ENCODE measurements at places on chromosomes 1 and 21.

DNA sequence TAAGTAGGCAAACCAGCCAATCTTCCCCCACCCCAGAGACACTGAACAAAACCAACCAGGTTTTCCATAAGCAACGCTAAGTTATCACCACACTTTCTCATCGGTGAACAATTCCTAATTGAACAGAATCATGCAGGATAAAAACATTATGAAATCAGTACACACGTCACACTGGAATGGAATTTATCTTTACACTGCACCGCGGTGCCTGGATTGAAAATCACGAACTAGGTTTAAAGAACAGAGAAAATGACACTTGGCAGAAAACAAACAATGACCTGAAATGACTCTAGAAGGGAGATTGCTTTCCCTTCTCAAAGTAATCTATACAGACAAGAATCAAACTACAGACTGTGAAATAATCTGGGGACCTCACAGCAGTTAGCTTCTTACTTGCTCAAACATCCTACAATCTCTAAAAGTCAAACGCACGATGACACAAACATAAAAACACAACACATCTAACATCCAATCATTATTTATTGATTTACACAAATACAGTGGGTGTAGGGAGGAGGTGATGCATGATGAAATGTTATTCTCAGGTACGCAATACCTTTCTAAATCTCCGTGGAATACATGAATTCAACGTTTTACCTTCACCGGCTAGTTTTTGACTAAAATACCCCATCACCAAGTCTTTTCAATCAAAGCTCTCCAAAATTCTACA lies 1.9 kb downstream of the EIF4G3 start:
- DNase-seq: no peak

GRCh38 chr1:183247066-183247465 lies 61.0 kb downstream of the LAMC2 start:
- no peak for DNase-seq

DNA sequence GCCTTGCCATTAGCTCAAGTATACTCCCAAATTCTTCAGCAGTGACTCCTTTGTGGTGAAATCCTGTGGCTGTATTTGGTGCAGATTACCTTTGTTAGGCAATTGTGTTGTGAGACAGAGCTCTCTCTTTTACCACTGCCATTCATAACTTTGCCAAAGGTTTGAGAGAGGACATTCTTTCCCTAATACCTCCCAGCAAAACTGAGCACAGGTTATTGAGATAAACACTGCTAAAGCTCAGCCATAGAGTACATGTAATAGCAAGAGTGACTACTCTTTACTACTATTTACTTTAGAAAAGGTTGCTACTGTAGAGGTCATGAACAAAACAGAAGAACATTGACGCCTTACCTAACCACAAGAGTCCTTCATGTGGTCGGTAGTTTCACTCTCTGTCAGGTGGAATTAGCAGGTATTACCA lies 514.0 kb upstream of the ADAMTS5 start:
- DNase-seq: no peak

DNA sequence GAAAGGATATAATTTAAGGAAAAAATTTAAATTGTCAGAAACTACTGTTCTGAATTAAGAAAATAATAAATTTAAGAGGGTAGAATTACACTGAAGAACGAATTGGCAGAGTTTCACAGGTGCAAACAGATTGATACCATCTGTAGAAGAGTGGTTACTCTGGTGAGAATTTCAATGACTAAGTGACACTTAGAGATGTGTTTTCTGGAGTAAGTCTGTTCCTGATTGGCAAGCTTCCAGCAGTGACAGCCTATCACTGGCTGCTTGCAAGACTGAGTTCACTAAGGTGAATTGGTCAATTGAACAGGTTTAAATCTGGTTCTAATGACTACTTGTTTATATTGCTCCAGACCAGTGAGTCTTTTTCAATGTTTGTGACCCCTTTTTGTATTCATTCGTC lies 838.2 kb upstream of the RGS18 start:
- no peak for DNase-seq

DNA sequence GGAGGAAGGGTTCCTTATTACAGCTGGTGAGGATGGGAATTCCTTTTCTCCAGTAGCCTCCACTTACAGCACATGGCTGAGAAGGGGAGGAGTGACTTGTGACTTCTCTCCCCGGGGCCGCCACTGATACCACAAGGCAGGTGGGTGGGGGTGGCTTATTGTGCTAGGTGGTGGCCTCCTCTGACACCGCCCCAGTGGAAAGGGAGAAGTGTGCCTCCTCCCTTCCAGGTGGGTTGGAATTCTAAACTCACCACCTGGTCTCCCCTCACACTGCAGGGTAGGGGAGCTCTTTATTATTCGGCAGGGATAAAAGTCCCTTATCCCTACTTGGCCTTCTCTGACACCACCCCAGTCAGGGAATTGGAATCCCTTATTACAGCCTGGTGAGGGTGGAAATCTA lies 89.5 kb downstream of the CCDC30 start:
- no peak for DNase-seq

GRCh38 chr1:151513626-151514121 lies 2.5 kb downstream of the CGN start:
- no peak for DNase-seq

GRCh38 chr1:116062201-116062600 lies 49.0 kb upstream of the MAB21L3 start:
- no peak for DNase-seq

DNA sequence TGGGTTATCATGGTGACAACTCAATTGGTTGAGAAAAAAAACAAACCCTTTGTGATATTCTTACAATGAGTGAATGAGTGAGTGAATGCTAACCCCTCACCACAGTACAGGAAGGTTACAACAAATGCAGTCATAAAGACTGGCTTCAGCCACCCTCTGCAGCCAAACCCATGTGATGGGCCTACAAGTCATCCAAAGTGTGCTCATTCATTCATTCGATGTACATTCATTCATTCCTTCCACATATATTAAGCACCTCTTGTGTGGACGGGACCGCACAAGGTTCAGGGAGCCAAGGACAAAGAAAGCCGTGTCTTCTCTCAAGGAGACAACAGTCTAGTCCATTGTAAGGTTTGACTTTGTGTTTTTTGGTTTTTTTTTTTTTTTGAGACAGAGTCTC lies 49.4 kb downstream of the WDR4 start:
- no peak for DNase-seq

DNA sequence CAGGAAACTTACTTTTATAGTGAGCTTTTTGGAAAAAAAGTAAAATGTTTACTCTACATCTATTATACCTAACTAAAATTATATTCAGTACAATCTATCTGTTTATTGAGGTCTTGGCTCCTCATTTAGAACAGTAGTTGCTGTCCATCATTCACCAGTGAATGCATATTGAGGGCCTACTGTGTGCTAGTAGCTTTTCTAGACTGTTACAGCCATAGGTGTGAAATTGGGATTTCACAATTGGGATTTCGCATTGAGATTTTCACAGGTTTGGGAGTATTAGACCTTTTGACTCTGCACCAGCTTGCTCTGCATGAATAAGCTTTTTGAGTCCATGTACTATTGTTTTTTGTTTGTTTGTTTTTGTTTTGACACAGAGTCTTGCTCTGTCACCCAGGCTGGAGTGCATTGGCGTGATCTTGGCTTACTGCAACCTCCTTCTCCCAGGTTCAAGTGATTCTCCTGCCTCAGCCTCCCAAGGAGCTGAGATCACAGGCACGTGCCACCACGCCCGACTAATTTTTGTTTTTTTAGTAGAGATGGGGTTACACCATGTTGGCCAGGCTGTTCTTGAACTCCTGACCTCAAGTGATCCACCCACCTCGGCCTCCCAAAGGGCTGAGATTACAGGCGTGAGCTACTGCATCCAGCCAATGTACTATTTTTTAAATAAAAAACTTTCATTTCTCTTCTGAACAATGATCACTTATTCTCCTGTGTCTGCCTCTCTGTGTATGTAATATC lies 47.2 kb upstream of the ERRFI1 start:
- no peak for DNase-seq

GRCh38 chr1:23407016-23407630 lies 17.4 kb downstream of the TCEA3 start:
- DNase-seq: no peak

DNA sequence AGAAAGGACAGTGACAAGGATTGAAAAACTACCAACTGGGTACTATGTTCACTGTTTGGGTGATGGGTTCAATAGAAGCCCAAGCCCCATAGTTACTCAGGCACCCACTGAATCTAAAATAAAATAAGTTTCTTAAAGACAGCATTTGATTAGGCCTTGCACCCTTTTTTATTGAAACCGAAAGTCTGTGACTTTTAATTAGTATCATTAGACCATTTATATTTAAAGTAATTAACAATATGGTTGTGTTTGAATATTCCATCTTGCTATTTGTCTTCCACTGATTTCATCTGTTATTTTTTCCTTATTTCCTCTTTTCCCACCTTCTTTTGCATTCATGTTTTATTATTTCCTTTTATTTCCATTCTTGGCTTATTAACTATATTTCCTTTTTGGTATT lies 27.4 kb downstream of the KLHDC7A start:
- no peak for DNase-seq

GRCh38 chr1:234735916-234736315 lies 125.9 kb upstream of the IRF2BP2 start:
- no peak for DNase-seq

DNA sequence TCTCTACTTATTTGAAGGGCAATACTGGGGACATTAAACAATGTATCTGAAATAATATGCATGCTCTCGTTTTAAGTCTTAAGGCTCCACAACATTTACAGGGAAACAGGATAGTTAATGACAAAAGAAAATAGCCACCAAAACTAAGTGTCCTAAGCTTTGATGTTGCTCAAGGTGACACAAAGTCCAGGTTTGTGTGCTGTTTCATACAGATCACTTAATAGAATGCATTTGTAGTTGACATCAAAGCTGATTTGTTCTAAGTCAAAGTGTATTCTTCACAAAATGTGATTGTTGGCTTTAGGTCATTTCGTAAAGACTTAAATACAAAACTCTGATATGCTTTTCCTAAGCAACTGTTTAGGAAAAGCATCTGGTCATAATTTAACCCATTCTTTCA lies 37.5 kb upstream of the MTR start:
- no peak for DNase-seq

DNA sequence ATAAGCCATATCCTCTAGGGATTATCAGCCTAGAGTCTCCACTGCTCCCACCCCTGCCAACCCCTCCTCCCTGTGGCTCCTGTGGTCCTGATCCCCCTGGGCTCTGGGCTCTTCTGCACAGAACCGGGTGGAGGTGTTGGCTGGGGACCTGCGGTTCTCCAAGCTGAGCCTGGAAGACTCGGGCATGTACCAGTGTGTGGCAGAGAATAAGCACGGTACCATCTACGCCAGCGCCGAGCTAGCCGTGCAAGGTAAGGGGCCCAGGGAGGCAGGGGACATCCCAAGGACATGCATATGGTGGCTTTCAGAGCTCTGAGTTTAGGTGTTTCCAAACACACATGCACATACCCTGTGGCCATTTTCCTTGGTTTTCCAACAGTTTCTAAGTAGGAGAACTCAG lies 19.3 kb downstream of the CNTN2 start:
- no peak for DNase-seq

- DNase-seq: peak; percentile 74
These were observed 3.9 kb downstream of the CNTN2 start for GRCh38 chr1:205046870-205047269.

DNA sequence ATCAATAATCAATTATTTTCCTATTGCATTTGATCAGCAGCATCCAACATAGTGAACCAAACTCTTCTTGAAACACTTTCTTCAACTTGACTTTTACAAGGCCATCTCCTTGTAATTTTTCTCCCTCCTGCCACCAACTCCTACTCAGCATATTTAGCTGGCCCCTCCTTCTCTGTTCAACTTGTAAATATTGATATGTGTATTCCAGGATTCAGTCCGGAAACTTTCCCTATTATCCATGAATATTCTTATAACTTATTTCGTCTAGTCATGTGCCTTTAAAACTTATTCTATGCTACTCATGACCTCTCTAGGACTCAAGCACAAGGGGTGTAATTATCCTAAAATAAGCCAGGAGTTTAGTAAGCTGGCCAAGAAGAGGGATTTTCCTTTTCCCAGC lies 52.9 kb downstream of the ZNF697 start:
- no peak for DNase-seq

DNA sequence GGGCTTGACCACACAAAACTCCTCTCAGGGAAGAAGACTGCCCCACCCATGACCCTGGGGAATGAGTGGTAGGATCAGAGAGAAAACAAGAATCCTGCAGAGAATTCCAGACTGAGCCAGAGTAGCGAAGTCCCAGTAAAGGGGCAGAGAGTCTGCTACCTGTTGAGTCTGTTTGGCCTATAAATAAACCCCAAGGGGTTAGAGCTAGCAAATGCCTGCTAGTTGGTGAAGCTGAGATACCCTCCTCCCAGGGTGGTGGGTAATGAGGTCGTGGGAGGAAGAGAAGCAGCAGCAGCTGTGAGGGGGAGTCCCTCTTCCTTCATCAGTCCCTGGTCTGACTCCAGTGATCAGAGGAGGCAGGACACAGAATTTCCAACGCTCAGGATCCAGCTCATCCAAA lies 2.5 kb downstream of the TRAF3IP3 start:
- DNase-seq: no peak

DNA sequence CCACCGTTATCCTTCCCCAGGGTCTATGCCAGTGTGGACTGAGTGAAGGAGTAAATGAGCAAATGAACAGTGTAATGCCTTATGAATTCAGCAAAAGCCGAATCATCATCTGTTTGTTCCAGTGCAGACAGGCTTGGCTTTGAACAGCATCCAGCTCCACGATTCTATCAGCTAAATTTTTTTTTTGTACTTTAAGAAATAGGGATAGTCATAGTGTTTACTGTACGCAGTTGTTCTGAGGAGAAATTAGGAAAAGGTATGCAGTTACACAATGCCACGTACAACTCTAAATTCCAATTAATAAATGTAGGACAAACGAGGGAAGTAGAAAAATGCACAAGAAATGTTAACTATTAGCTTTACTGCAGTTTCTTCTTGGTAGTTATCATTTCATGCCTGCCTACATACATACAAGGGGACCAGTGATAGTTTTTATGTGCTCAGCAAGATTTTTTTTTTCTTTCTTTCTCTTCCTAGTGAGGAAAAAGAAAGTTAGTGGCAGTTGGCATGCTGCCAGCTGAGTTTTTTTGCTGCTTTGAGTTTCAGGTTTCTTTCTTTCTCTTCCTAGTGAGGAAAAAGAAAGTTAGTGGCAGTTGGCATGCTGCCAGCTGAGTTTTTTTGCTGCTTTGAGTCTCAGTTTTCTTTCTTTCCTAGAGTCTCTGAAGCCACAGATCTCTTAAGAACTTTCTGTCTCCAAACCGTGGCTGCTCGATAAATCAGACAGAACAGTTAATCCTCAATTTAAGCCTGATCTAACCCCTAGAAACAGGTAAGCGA lies at the start of gene IFI44L:
IFI44L (plus strand) TSS at position 646 of the 777 bp plus-strand sequence. CDS start 7,468 bp downstream, outside the sequence.
- DNase-seq: no peak

DNA sequence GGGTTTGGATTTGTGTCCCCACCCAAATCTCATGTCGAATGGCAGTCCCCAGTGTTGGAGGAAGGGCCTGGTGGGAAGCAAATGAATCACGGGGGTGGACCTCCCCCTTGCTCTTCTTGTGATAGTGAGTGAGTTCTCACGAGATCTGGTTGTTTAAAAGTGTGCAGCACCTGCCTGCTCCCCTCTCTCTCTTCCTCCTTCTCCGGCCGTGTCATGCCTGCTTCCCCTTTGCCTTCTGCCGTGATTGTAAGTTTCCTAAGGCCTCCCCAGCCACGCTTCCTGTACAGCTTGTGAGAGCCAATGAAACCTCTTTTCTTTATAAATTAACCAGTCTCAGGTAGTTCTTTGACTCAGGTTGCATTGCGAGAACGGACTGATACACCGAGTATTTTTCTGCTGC lies 15.9 kb downstream of the CLDN14 start:
- DNase-seq: no peak

GRCh38 chr1:43621861-43622260 lies 28.1 kb upstream of the KDM4A start:
- DNase-seq: no peak

GRCh38 chr1:44941424-44942324 lies 44.7 kb downstream of the EIF2B3 start:
- no peak for DNase-seq

- DNase-seq: no peak
These were observed 168.5 kb downstream of the PSMG1 start for GRCh38 chr21:39014747-39015146.
